ENCODE measurements at places on chromosomes 1 and 21. TPM values are rescaled to one million over a fixed set of nuclear protein-coding genes. Genes with fewer than 3 reads are reported as not detected.

Gene ERG
- polyA plus RNA-seq, result 20.7 TPM

Gene CD1E
- polyA plus RNA-seq, result 0.27 TPM

Gene IGSF3
- 27.0 TPM for polyA plus RNA-seq

Gene TRIM17
- polyA plus RNA-seq, result 9.4 TPM

Gene CDC7
- polyA plus RNA-seq, result 27.4 TPM

Gene LY9
- polyA plus RNA-seq, result 0.11 TPM

Gene FAM177B
- not detected for polyA plus RNA-seq

Gene S100A7A
- not detected for polyA plus RNA-seq

Gene ZYG11A
- 0.14 TPM for polyA plus RNA-seq

Gene C1orf185
- not detected for polyA plus RNA-seq

Gene C1QB
- 10.6 TPM for polyA plus RNA-seq

Gene PCBP3
- 1.7 TPM for polyA plus RNA-seq

Gene TMEM9
- polyA plus RNA-seq, result 156 TPM

Gene COL9A2
- 28.5 TPM for polyA plus RNA-seq

Gene CEP170
- polyA plus RNA-seq, result 57.4 TPM

Gene LCE5A
- not detected for polyA plus RNA-seq

Gene VPS45
- 68.6 TPM for polyA plus RNA-seq

Gene RYR2
- polyA plus RNA-seq, result 1.4 TPM

Gene ANKRD45
- 5.6 TPM for polyA plus RNA-seq

Gene ITPKB
- polyA plus RNA-seq, result 26.3 TPM

Gene TMEM240
- polyA plus RNA-seq, result 6.6 TPM

Gene CLCA4
- polyA plus RNA-seq, result not detected

Gene FCRL5
- 0.23 TPM for polyA plus RNA-seq

Gene TSPAN2
- 34.2 TPM for polyA plus RNA-seq

Gene SYNC
- 2.0 TPM for polyA plus RNA-seq

Gene HJV
- 0.20 TPM for polyA plus RNA-seq

Gene SYCP1
- polyA plus RNA-seq, result 0.50 TPM

Data from renal cortex interstitium (tissue), 15 donors.